ENCODE measurements at places on chromosomes 1 and 21.

DNA sequence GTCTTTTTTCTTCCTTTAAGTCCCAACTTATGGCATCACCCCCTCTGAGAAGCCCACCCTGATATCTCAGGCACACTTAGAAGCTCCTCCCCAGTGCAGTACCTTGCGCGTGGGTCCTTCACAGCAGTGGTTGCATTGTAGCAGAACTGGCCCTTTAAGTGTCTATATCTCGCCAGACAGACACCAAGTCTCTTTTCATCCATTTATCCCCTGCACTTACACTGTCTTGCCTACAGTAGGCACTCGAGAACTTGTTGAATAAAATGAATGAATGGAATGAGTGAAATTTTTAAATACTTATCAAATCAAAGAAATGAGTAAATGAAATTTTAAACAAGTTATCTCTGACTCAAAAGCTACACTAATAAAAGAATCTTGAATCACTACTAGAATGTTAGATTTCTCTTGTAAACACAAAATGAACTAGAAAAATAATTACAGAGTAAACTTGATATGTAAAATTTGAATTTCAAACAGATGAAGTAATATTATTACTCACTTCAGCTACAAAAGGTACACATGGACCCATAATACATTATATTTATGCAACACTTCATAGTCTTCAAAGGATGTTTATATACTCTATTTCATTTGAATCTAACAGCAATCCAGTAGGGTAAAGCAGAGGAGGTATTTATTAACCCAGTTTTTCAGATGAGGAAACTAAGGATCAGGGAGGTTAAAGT lies 54.7 kb upstream of the MAN1A2 start:
- DNase-seq: peak; percentile 3

- DNase-seq: peak; percentile 78
Observed at GRCh38 chr1:209747580-209748262, 8.1 kb upstream of the TRAF3IP3 start.

DNA sequence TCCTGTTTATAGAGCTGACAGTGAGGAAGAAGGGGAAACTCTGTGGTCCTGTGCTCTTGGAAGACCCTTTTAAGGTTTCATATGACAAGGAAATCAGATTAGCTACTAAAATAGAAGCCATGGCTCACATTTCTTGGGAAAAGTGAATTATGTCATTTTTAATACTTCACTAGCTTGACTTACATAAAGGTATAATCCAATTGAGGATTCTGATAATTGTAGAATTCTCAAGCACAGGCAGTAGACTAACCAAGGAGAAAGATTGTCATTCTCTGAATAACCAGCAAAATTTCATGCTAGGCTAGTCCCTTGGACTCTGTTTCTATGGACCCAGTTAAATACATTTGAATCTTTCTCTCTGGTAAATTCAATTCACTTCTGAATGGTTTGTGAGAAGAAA lies 613.0 kb upstream of the BEND5 start:
- no peak for DNase-seq

GRCh38 chr1:203663821-203664220 lies 37.2 kb downstream of the ATP2B4 start:
- no peak for DNase-seq

DNA sequence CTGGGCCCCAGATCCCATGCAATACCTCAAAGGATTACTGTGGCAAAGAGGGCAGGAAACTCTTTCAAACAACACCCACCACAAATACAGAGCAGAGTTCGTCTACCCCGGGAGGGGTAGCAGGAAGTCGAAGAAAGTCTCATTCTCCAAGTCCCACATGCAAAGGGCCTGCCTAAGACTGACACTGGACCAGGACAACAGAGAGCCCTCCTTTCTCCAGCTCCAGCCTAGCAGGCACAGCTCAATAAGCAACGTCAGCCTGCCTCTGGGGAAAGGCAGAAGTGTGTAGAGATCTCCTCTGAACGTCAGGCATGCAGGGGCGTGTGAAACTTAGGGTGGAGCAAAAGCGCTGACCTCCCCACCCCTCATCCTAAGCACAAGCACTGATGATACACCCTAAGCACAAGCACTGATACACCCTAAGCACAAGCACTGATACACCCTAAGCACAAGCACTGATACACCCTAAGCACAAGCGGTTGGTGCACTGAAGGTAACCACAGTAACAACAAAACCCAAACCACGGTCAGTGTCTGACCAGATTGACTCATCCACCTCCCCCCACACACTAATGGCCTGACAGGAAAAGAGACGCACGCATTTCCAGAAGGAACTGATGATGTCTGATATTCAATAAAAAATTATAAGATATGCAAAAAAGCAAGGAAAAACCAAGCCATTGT lies 1.3 kb downstream of the KRTAP12-3 start:
- no peak for DNase-seq

DNA sequence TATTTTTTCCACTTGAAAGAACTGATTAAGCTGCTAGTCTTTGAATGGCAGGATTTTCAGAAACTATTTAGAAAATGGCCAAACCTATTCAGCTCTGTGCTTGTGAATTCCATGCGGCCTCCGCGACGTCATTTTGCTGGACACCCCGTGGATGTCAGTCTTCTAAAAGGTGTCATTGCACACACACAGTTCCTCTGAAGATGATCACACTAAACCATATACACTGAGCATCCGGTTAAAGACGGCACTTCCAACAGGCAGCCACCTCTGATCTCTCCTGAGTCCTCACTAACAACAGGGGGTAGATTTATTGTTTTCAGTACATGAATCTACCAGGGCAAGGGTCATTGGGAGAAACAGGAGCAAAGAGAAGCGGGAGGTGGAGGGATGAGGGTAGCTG lies 9.1 kb downstream of the CFAP74 start:
- DNase-seq: no peak

DNA sequence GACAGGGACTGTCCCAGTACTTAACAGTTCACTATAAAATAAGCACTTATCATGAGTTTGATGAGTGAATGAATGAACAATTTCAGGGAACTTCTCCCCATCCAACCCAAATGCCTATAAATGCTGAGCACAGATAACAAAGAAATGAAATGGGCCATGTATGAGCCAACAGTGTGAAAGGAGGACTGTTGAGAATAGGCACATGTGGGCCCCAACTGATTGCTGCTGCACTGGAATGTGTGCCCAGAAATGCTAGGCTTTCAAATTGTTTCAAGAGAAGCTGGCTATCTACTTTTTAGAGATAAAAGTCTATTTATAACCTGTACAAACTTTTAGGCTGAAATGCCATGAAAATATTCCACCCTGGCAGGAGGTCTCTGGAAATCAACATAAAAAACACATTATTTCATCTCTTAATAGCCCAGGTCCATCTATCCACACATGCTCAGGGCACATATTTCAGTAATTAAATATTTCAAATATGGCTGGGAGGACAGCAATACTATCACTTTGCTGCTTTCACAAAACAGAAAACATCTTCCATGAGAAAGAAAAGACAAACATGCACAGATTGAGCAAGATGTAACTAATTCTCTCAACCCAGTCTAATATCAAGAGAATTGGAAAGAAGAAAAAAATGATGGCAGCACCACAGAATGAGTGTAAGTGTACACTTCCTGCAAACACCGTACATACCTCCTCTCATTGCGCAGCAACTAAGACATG lies 49.8 kb downstream of the COLGALT2 start:
- no peak for DNase-seq

GRCh38 chr1:219130366-219130935 lies 43.2 kb upstream of the LYPLAL1 start:
- DNase-seq: no peak

DNA sequence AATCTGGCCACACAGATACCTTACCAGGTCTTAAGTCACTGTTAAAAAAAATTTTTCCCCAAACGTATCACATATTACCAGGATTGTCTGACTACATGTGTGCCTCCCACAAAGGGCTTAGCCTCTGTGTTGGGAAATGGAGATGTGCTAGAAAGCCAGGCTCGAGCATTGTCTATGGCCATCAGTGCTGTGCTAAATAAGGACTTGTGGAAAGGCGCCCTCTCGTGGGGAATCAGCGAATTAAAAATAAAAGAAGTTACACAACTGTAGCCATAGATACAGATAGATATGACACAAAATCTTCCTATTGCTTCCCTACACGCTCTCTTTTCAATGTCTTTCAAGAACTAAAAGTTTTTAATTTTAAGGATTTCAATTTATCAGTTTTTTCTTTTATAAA lies 47.5 kb upstream of the CRNN start:
- peak; percentile 25 for DNase-seq

GRCh38 chr1:156797212-156797871 lies 19.3 kb downstream of the SH2D2A start:
- DNase-seq: peak; percentile 61

DNA sequence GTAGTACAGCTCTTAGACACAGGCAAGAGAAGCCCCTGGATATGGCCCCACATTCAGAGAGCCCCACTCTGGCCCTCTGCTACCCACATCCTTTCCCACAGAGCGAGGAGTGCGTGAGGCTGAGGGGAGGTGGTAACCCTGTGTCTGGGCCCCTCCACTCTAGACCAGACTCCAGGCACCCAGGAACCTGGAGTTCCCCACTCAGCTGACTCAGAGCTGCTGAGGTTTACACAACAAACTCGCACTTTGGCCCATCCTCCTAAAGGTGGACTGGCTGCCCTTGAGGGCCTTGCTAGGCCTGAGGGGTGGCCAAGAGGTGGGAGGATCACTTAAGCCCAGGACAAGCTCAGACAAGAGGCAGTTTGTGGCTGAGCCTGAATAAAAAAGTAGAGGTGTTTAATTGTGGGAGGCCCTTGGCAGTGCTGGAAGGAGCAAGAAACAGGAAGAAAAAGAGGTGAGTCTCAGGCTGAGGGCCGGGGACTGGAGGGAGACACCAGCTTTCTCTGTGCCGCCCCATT lies 10.7 kb downstream of the MR1 start:
- no peak for DNase-seq

DNA sequence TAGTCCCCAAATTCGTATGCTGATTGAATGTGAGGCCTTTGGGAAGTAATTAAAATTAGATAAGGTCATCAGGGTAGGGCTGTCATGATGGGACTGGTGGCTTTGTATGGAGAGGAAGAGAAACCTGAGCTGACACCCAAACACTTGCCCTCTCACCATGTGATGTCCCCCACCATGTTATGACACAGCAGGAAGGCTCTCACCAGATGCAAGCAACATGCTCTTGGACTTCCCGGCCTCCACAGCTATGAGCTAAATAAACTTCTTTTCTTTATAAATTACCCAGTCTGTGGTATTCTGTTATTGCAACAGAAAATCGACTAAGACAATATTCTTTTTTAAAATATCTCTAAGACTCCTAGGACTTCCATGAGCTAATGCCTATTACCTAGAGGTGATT lies 43.6 kb upstream of the GUCA2B start:
- no peak for DNase-seq

DNA sequence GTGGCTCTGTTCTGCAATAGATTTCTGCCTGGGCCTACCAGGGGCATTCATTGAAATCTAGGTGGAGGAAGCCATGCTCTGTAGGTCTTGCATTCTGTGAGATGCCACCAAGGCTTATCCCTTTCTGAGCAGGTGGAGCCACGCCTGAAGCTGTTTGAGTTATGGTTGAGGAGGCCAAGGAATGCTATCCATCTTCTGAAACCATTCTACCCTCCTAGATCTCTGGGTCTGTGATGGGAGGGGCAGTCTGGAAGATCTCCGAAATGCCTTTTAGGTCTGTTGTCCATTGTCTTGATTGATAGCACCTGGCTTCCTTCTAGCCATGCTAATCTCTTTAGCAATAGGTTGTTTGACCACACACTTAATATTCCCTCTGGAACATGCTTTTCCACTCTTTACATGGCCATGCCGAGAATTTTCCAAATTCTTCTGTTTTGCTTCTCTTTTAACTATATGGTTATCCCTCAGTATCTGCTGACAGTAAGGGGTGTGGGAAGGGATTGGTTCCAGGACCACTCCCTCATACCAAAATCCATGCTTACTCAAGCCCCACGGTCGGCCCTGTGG lies 45.2 kb downstream of the AK4 start:
- DNase-seq: peak; percentile 15

- no peak for DNase-seq
Observed at GRCh38 chr21:23887725-23888306, 1719.5 kb downstream of the MRPL39 start.

DNA sequence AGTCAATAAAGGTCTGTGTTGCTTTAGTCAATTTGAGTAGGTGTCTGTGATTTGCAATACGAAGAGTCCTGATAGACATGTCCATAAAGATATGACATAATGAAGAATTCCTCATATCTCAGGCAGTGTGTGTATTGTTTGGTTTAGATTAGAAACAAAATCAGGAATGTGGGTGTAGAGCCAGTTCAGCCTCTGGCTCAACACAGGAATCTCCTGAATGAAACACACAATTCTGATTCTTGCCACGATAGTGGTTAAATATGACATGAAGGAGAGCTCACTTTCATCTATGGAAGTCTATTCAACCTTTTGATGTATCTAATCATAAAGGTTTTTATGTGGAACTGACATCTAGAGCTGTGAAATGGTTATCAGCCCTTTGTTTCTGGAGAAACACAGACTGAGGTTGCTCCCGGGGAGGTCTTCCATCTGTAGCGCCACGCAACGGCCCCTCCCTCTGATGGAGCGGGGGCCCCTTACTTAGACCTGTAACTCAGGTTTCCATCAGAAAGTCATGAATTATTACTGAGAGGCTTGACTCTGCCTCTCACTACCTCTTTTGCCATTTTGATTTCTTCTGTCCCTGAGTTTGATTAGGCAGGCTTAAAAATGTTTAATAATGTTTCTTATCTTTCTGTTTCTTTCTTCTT lies 19.5 kb downstream of the TSPAN2 start:
- DNase-seq: no peak

- no peak for DNase-seq
Observed at GRCh38 chr1:7579831-7580804, 191.0 kb upstream of the VAMP3 start.

GRCh38 chr1:206658264-206658980 lies 23.1 kb downstream of the DYRK3 start:
- DNase-seq: no peak

DNA sequence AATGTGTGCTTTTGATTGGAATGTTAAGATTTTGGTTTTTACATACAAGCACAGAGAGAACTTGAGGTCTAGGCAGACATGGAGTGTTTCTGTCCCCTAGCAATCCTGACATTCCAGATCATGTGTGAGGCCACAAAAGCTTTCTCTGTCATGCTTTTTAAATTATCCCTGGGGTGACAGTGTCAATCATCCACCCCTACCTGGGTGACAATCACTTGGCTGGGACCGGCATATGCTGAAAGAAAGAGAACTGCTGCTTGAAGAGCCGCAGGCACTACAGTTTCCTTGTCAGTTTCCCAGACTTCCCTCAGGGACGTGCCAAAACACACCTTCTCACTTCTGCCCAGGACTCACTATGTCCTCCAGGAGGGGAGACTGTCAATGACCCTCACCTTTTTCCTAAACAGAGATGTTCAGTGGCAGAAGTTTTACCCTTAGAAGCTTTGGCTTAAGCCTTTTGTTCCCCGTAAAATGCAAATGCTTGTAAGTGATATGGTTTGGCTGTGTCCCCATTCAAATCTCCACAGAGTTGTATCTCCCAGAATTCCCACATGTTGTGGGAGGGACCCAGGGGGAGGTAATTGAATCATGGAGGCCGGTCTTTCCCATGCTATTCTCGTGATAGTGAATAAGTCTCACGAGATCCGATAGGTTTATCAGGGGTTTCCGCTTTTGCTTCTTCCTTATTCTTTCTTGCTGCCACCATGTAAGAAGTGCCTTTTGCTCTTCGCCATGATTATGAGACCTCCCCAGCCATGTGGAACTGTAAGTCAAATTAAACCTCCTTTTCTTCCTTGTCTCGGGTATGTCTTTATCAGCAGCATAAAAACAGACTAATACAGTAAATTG lies 217.4 kb downstream of the FGGY start:
- DNase-seq: peak; percentile 10
